ENCODE measurements at places on chromosomes 16 and 17. TPM values are rescaled to one million over a fixed set of nuclear protein-coding genes. Genes with fewer than 3 reads are reported as not detected.

- no peak for DNase-seq
These were observed 43.6 kb downstream of the SMG6 start for GRCh38 chr17:2259769-2260536.

DNA sequence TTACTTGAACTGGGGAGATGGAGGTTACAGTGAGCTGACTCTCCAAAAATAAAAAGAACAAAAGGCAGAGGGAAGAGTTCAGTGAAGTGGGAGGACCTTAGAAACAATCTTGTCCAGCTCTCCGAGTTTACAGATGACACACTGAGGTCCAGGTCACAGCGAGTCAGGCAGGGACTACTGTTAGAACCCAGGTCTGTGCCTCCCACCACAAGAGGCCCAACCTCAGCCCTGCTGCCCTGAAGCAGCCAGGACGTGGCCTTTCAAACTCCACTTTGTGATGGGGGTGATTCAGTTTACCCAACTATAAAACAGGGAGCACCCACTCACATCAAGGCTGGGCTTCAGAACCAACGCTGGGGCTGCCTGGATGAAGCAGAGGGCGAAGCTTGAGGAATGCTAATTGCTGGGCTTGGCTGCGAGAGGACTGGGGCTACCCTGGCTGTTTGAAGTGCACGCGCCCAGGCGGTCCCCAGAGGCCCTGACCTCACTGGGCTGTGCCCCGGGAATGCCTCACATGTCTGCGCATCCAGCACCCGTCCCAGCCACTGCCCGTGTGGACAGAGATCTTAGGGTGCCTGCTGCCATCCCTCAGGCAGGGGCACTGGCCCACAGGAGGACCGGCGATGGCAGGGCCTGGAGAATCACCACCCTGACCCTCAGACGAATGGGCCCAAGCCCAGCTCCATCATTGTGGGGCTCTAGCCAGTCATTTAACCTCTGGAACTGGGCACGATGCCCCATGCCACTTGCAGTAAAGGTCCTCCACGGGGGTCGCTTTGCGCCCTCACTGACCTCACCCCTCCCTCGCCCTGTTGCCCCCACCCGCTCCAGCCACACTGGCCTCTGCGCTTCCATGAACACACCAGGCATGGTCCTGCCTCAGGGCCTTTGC is 11.4 kb downstream of the SLC5A10 start:
- no peak for DNase-seq

DNA sequence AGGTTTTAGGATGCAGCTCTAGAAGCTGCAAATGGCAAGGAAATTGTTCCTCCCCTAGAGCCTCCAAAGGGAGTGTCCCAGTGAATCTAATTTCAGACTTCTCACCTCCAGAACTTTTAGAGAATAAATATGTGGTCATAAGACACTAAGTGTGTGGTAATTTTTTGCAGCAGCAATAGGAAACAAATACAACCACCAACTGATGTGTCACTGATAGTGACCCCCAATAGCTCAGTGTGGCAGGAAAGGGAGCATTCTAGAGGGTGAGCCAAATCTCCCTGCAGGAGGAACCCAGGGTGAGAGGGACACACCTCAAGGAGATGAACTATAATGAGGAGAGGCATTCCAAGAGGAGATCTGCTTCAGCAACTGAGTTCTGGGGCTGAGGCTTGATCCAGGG is 4.1 kb downstream of the CCL4L2 start:
- no peak for DNase-seq

The KCNJ16 gene
- 1.1 TPM for total RNA-seq

The CMTM2 gene
- not detected for total RNA-seq

Measured in left lobe of liver (tissue), 2 donors.